T-helper 2 cell treated with Interferon-gamma antibody and Interleukin-4, amounts not matched to agents 5 μg/mL and 100 μg/mL, for 36 hours (primary cell): ENCODE measurements at places on chromosomes 3 and 15.
A peak's percentile ranks its signal among the peaks of the same experiment; 100 is the strongest.

GRCh38 chr3:195156286-195156890 is 114.6 kb downstream of the XXYLT1 start:
- no peak for DNase-seq

- DNase-seq: no peak
These were observed 80.1 kb downstream of the SNRK start for GRCh38 chr3:43366481-43366880.

- DNase-seq: no peak
These were observed 210.9 kb upstream of the KCNMB2 start for GRCh38 chr3:178325330-178325729.

- no peak for DNase-seq
These were observed 35.6 kb upstream of the MUC4 start for GRCh38 chr3:195847055-195847950.

DNA sequence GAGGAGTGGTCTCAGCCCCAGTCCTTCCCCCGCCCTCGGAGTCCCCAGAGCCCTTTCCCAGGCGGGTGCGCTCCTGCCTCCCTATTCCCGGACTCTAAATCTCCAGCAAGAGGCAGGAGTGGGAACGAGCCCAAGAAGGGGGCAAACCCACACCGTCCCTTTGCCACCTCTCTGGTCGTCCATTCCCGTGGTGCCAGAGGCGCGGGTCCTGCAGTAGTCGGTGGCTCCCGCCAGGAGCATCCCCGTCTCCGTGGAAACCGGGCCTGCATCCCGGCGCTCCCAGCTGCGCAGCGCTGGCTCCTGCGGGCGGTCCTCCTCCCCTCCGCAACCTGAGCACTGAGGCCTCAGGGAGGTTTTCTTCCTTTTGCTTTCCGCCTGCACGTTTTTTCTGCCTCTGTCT is 44.8 kb downstream of the LHFPL4 start:
- DNase-seq: no peak

DNA sequence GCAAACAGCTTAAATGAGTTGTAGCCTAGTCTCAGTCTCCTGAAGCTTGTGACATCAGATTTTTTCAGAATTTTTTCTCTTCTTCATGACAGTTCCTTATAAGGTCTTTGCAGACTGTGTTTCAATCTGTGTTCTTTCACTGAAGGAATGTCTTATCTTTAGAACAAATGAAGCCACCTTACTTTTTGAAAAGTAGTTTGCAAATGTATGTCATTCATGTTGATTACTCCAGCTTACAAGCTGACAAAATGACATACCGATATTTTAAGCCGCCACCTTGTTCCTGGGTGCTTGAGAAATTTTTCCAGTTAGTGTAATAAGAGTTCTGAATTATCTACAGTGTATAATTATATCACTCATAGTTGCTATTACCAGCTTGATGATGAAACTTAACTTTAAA is 57.0 kb downstream of the ASTE1 start:
- no peak for DNase-seq

DNA sequence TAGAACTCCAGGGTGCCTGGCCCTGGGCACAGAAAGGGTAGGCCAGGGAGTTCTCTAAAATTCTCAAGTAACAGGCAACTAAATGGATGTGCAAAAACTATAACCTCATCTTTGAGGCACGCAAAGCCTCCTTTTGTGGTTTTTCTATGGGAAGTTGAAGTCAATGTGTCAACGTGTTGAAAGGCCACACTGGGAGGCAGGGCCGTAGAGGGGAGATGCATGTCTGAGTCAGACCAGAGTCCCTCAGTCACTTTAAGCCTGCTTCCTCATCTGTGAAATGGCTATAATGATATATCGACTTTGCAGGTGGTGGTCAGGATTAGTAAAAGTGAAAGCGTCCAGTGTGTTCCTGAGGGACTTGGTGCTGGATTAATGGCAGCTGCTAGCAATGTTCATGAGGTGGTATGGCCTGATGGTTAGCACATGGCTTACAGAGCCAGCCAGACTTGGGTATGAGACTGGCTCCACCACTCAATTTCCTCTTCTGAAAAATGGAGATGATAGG is 17.0 kb downstream of the TGM5 start:
- DNase-seq: peak; percentile 52

GRCh38 chr3:64311424-64312061 is 86.3 kb upstream of the PRICKLE2 start:
- no peak for DNase-seq

GRCh38 chr3:171526869-171527268 is 66.7 kb upstream of the TNIK start:
- no peak for DNase-seq

DNA sequence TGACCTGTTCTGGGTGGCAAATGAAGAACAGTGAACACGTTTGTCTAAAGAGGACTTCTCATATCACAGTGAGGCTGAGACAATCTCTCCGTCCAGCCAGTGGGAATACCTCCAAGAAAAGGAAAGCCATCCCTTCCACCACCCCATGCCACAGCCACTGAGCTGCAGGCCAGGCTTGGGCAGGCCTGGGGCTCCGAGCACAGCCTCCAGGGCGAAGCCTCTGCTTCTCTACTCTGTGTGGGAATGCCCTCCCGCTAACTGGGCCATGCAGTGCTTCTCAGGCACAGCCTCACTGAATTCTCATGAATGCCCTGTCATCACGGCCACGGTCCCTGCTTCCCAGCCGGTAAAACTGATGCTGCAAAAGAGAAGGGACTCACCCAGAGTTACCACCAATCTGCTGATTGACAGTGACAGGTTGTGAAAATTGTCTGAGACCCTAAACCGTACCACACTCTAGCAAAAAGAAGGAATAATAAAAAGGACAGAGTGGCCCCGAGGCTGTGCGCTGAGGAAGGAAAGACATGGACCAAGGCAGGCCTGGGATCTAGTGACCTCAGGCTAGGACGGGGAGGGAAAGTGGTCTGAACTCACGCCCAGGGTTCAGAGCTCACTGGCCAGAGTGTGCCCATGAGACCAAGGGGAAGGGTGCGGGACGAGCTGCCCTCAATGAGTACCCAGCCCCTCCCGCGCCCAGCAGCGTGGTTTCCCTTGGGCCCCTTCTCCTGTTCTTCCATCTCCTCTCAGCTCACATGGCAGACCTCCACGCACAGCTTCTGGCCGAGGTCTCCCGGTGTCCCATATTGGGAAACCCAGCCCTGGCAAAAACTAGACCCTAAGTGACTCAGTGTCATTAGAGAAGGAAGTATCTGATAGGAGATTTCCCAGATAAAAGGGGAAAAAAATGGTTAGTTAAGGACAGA is 52.8 kb downstream of the DHX30 start:
- no peak for DNase-seq

GRCh38 chr3:118946449-118946848 is 88.2 kb downstream of the IGSF11 start:
- no peak for DNase-seq

DNA sequence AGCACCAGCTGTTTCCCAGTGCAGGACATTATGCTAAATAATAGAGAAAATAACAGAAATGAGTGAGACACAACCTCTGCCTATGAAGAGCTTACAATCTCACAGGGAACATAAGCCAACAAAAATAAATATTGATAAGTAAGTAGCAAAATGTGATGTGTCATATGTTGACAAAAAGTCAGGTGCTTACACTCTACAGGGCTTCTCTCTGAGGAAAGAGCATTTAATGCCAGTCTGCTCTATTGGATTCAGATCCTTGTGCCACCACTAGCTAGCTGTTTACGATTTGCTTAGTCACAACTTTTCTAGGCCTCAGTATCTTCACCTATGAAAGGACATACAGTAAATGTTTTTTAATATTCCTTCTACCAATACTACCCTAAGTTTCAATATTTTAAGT is 500.9 kb upstream of the NAALADL2 start:
- DNase-seq: no peak

DNA sequence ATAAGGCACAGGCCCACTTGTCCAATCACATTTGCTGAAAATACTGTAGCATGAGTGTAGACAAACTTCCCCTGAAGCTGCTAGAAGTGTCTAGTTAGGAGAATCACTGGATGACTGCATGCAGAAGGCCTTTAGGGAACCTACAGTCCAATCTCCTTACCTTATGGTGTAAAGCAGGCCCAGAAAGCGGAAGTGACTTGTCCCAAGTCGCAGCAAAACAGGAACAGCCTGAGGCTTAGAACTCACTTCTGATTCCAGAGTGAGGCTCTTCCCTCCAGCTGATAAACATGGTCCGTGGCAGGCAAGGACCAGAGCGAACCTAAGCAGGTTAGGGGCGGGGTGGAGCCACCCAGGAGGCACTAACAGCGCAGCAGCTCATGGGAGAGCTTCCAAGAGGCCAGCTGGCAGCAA is 2.5 kb downstream of the GRAMD2A start:
- no peak for DNase-seq

DNA sequence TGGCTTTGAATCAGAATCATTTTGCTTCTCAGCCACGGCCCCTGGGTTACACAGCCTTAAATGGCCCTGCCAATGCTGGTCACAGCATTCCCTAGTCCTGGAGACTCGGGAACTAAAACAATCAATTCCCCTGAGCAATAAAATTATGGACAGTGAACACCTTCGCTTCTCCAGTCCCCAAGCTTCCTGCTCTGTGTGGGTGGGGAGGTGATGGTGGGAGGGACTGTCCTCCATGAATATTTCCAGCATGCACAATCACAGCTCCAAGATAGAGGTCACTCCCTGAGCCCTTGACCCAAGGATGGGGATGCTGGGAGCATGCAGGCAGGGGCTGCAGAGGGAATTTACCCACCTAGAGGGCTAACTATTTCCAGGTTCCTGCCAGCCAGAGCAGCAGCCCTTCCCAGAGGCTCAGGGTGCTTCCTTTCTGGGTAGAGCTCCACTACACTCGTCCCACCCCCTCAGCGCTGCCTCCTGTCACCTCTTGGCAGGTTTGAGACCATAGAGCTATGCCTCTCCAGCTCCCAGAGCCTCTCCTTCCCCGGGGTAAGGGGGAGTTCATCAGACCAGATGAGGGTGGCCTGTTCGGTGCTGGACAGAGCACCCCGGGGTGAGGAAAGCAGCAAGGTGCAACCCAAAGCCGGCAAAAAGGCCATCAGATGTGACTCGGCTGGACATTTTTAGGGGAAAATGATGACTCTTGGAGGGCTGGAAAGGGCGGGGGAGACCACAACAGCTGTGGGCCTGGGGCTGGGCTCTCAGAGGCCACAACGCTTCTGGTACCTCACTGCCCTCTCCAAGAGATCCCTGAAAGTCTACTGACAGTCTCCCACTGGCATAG is 14.5 kb upstream of the CCDC33 start:
- DNase-seq: no peak

GRCh38 chr3:49531218-49531617 is 23.1 kb upstream of the BSN start:
- no peak for DNase-seq

DNA sequence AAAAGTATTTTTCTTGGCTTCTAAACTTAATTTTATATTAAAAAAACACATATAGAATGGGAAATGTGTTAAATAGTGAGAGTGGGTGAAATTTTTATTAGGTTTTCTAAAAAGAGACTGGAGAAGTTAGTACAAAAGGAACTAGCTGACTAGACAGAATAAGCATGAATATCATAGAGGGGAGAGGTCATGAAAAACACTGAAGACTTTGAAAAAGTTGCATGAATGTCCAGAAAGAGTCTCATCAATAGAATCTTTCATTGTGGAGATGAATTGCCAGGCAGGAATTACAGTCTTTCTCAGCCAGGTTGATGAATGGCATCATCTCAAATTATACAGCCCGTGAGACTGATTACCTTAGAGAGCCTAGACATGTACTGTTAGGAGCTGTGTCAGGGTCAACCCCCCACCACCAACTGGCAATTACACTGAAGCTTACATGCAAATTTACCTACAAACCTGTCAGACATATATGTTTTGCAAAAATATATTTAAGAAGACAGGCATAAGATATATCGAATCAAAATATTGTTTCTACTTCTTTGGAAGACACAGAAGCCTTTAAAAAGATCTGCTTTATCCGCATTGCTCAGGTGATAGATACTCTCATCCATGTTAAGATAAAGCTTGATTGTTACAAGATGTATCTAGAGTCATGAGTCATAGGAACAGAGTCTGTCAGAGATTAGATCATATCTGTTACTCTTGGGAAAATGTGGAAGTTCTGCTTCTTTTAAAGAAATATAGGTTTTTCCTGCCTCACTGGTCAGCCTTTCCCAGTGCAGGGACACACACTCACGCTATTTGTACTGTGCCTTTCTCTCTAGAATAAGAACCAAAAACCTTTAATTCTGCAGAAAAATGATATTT is 34.8 kb upstream of the PFN2 start:
- DNase-seq: no peak

GRCh38 chr15:43521419-43521818 is 4.0 kb downstream of the MAP1A start:
- DNase-seq: no peak

GRCh38 chr15:25950014-25950413 is 86.9 kb upstream of the ATP10A start:
- no peak for DNase-seq

GRCh38 chr15:90456236-90456635 is 68.2 kb downstream of the IQGAP1 start:
- DNase-seq: no peak

DNA sequence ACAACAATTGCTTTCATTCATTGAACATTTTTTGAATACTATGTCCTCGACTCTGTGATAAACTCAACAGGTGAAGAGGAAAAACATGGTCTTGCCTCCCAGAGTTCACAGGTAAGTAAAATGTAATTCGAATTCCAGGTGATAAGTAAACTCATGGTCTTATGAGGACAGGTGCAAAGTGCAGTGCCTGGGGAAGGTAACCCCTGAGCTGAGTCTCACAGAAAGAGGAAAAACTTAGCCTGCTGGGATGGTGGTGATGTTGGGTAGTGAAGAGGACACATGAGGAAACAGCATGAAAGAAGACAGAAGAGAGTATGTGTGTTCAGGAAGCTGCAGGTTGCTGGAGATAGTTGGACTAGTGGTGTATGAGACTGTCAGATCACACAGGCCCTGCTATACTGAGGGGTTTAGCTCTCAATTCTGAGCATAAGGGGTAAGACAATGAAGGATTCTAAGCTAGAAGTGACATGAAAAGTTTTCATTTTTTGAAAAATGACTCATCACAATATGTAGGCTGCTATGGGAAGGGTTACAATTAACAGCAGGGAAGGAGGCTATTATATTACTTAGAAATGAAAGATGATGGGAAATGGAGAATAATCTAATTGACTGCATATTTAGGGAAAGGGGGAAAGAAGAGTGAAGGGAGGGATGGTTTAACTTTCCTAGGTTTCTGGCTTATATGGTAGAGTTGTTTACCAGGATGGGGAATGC is 111.3 kb downstream of the ISL2 start:
- no peak for DNase-seq

GRCh38 chr15:66854012-66854965 is 152.3 kb downstream of the SMAD6 start:
- DNase-seq: no peak

GRCh38 chr15:58726867-58727266 is 22.6 kb downstream of the ADAM10 start:
- no peak for DNase-seq

GRCh38 chr3:156516284-156516683 is 38.6 kb downstream of the SSR3 start:
- DNase-seq: no peak

- DNase-seq: no peak
These were observed 74.2 kb upstream of the POU1F1 start for GRCh38 chr3:87350367-87351199.

DNA sequence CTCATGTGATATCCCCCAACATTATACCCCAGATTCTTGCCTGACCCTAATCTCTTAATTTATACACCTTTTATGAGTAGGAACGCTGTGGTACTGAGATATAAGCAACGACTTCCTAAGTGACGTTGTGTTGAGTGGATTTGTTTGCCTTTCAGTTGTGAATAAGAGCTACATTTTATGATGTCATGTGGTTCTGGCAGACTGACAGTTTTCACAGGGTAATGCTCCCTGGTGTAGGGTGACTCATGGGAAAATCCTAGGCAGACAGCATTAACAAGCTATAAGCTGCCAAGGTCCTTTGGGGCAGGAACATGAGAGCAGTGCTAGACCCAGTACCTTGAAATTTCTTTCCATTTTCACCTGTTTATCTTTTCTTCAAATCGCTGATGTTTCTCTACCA is 11.2 kb downstream of the C3orf52 start:
- DNase-seq: peak; percentile 50
